HEK293T (cell line): ENCODE measurements at places on chromosomes 4 and X.
A peak's percentile ranks its signal among the peaks of the same experiment; 100 is the strongest.

DNA sequence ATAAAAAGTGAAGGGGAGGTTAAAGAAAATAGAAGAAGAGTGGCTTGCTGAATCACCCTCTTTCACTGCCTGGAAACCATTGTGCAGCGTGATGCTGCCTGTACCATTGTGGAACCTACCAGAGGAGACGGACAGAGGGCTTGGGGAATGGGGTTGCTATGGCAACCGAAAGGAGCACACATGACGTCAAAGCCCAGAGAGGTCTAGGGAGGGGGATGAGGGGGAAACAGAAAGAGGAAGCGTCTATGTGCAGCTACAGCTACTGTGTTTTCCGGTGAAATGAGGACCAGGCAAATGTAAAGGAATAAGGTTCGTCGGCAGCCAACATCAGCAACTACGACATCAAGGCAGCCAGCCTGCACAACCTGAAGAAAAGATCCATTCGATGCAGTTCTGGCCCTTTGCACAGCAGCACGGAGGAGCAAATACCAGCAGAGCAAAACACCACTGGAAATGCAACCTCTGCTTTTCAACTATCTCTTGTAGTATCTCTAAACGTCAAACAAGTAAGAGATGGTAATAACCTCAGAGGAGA lies at the start of gene MAPK10:
TSS of gene MAPK10 (minus strand) at position 110 of the 535 bp plus-strand sequence.
- DNase-seq, result no peak

DNA sequence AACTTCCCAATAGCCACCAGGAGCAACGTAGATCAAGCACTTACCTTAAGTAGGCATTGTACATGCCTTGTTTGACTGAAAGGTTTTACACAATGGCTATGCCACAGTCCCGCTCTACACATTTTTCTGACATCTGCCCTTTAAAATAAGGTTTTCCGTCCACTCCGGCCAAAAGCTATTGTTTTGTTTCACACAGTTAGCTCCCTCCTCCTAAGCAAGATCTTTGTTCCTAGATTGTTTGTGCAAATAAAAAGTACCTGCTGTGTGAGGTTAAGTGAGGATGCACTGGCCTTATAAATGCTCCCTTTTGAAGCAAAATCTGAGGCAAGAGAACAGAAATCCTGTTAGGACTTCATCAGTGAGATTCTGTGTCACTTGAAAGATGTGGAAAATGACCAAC lies 11.8 kb downstream of the SCD5 start:
- DNase-seq, result no peak

- DNase-seq, result no peak
Measured at GRCh38 chr4:186351668-186352194, 85.7 kb downstream of the F11 start.

DNA sequence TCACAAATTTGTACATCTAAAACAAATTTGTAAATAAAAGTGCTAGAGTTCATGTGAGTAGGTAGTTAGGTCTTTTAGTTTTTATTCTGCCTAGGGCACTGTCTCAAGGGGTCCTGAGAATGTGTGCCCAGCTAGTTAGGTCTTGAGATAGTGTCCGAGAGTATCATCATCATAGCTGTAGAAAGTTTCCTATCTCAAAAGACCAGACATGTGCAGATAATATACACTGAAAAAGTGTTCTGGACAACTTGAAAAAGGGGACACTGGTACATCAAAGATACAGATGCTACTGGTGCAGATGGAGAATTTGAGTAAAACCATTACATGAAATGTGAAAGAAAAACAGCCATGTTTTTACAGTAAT lies 1.8 kb upstream of the ZCCHC4 start:
- no peak for DNase-seq

DNA sequence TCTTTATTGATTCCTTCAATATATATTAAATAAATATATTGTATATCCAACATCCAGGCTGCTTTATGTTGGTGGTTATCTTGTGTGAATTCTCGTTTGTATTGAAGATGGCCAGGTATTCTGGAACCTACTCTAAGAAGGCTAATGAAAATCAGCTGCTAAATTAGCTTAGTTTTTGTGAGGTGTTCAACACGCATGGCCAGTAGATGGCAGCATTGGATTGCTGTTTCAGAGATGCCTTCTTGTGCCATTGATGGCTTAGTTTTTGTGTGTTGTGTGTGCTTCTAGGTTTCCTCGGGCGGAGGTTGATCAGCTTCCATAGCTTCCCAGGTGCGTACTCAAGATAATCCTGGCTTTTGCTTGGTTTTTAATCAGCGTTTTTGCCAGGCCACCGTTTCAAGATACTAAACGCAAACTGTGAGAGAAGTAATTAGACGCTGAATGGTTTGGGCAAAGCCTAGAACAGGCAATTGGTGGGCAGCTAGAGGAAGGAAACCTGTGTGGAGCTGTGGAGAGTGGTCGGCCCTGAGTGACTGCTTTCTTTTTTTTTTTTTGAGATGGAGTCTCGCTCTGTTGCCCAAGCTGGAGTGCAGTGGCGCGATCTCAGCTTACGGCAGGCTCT lies 15.1 kb downstream of the NOCT start:
- peak; percentile 79 for DNase-seq

GRCh38 chr4:27009539-27009938 lies 148.9 kb downstream of the STIM2 start:
- DNase-seq, result no peak

GRCh38 chr4:114684462-114684861 lies 85.9 kb downstream of the UGT8 start:
- DNase-seq, result no peak
